ENCODE measurements at places on chromosomes 5 and 9. TPM values are rescaled to one million over a fixed set of nuclear protein-coding genes. Genes with fewer than 3 reads are reported as not detected.

The APBA1 gene
- 13.3 TPM for total RNA-seq

The SH3TC2 gene
- total RNA-seq = 2.0 TPM

The EIF4E1B gene
- total RNA-seq = not detected

The ANKRD18B gene
- 5.9 TPM for total RNA-seq

The SHB gene
- total RNA-seq = 20.9 TPM

The AQP7 gene
- 6.4 TPM for total RNA-seq

The TRPM6 gene
- 9.1 TPM for total RNA-seq

The GDA gene
- not detected for total RNA-seq

The NR3C1 gene
- 46.7 TPM for total RNA-seq

The IFNA17 gene
- total RNA-seq = not detected
